ENCODE measurements at places on chromosomes 6 and 20.
A peak's percentile ranks its signal among the peaks of the same experiment; 100 is the strongest.

DNA sequence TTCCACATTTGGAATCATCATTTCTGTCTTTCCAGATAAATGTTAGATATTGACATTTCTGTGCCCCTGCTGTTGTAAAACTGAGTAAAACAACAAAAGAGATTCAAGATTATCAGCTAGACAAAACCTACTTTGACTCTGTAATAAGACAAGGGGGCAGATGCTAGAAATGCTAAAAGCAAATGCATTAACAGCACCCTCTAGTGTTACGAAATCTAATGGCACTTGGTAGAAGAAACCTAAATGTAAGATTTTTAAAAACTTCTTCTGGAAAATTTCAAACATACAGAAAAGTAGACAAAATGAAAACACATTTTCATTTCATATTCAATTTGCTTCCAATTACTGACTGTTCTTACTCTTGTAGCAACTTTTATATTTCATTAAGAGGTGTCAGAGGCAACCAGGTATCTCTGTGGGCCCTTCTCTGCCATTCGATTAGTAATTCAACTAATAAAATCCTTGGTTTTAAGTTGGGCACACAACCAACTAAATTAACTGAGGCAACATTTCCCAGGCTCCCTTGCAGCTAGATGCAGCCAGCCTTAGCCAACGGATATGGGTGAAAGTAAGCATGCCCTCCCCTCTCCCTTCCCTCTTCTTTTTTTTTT, 45.0 kb downstream of the SLC23A2 start:
- DNase-seq = peak; percentile 74

DNA sequence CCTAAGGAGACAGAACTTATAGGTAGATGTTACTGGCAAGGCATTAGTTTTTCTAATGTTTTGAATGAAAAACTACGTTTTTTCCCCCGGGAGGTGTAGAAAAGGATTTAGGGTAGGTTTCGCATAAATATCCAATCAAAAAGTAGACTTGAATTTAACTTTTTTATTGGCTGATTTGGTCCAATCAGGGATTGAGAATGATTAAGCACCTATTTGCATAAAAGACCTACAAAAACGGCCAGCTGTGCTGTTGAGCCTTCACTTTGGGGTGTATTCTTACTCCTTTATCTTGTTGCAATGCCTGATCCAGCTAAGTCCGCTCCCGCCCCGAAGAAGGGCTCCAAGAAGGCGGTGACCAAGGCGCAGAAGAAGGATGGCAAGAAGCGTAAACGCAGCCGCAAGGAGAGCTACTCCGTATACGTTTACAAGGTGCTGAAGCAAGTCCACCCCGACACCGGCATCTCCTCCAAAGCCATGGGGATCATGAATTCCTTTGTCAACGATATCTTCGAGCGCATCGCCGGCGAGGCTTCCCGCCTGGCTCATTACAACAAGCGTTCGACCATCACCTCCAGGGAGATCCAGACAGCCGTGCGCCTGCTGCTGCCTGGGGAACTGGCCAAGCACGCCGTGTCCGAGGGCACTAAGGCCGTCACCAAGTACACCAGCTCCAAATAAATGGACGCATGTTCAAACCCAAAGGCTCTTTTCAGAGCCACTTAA, 113.5 kb upstream of the BTN3A2 start:
- peak; percentile 88 for DNase-seq

GRCh38 chr6:6984585-6985366, 123.0 kb upstream of the RREB1 start:
- no peak for DNase-seq

GRCh38 chr6:46876126-46876525, 45.6 kb downstream of the ADGRF5 start:
- peak; percentile 94 for DNase-seq

DNA sequence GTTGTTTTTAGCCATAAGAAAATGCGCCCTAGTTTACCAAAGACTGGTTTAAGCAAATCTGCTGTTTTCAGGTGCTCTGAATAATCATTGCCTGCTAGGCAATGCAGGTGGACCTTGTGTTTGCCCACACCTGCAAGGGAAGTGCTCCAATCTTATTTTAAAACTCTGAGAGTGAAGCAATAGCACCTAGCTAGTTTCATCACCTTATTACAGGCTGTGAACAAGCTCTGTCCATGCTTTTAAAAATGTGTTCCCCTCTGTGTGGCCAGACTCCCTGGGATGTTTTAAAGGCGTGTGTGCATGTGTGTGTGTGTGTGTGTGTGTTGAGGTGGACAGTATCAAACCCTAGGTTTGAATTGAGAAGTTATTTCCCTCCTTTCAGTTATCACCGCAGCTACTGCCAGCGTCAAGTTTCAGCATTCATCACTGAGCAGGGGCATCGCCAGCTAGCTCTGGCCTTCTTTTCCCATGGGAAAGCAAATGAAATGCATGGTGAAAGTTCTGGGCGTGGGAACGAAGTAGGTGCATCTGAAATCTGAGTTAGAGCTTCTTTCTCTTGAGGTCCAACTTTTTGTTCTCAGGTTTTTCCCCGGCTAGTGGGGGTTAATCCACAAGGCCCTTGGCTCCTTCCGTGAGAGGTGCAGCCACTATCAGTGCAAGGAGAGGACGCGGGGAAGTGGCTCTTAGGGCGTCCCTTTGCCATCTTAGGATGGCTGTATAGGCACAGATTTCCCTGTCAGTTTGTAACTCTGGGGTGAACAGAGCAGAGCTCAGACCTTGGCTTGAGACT, 30.8 kb downstream of the DUSP22 start:
- DNase-seq = no peak

DNA sequence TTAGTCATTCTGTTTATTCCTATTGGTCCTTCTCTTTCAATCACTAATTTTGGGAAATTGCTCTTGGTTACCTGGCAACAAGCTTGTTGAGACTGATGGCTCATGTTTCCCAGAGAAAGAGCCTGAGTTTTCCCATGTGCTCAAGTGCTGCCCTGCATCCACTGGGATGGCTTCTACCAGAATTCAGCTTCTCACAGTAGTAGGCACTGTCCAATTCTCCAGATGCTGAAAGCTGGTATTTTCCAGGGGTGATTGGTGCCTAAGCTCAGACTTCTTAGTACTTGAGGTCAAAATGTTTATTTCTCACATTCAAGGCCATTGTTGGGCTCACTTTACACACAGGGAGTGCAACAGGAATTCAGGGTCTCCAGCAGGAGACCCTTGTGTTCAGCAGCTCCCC, 29.1 kb upstream of the SLC2A12 start:
- DNase-seq = no peak

DNA sequence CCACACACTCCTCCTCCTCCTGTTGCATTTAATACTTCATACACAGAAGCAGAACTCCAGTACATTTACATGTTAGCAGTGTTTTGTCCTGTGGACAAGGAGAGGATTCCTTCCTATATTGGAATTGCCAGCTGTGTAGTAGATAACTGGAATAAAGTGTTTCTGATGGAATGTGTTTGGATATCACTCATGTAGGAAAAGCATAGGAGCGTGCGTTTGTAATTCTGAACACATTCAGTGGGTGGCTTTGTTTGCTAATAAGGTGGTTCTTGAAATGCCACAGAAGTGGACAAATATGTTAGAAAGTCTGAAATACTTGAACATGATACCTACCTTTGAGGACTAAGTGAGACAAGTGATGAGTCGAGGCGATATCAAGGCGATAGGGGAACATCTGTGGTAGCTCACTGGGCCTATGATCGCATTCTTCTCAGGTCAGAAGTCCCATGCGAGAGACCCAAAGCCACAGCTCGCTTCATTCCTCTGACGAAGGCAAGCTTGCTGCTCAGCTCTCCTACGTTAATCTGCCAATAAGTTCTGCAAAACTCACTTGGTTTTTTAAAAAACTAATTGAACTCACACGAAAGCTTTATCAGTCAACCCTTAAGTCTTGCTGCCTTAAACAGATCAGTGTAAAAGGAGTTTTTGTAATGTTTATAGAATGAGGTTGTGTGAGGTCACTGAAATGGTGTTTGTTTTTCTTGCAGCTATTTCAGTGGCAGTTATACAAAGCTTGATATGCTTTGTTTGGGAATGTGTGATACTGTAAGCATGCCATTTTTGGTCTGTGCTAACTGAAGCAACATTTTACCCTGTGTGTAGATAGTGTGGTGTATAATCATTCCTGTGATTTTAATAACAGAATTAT, 159.9 kb downstream of the SOX4 start:
- DNase-seq = peak; percentile 44

DNA sequence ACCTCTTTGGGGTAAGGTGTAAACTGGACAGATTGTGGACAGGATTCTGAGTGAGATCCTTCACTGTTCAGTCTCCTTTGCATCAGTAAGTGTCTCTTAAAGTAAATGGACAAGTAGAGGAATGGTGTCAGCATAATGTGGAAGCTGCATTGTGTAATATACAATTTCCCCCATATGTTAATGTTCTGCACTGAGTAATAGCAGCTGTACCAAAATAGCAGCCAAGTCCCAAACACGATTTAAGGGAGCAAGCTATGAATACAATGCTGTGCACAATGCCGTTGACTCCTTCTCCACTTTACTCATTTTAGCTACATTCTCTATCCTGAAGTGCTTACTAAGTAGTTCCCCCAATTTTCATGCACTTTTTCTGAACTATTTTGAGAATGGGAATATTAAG, 21.1 kb upstream of the TRIM26 start:
- no peak for DNase-seq

GRCh38 chr6:6771964-6772363, 183.4 kb downstream of the LY86 start:
- DNase-seq = no peak

DNA sequence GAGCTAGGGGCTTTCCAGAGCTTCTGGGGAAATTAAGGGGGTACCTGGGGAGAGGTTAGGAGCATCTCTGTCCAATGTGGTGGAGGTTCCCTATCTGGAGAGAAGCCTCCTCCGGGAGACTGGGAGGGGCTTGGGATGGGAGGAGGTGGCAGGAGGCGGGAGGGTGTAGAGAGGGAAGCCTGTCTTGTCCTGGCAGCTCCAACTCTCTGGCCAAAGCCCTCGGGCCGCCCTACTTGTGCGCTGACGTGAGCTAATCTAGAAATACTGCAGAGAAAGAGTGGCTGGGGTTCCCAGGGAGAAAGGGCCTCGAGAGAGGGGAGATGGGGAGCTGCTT, 1.6 kb upstream of the SLC32A1 start:
- DNase-seq = no peak

DNA sequence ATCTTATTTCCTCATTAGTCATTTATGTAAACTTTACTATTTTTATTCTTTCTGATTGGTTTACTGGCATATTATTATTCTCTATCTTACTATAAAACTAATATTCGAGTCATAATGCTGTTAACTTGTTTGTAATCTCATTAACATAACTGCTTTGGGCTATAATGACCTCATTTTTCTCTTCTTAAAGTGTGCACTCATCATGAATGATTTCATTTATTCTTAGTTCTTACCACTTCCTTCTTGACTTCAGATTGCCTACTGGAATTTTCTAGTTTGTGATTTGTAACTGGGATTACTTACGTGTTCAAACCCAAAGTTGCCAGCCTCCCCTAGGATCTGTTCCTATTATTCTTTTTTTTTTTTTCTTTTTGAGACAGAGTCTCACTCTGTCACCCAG, 91.8 kb upstream of the TNFAIP3 start:
- no peak for DNase-seq

GRCh38 chr6:43740961-43741764, 28.8 kb upstream of the VEGFA start:
- DNase-seq = no peak

DNA sequence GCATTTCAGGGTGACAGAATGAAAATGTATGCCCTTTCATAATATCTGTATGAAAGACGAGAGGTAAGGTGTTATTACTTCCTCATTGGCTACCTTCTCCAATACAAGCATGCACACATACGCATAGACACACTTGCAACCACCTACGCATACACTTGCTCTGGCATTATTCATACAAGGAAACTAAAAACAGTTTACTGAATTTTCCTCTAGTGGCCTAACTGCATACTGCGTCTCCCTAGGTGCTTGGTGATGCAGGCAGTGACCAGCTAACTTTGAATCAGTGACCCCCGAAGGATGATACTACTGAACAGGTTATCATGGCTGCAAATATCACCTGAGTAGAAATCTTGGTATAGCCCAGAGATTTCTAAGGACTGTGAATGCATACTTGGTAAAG, 593.1 kb downstream of the PKHD1 start:
- no peak for DNase-seq

DNA sequence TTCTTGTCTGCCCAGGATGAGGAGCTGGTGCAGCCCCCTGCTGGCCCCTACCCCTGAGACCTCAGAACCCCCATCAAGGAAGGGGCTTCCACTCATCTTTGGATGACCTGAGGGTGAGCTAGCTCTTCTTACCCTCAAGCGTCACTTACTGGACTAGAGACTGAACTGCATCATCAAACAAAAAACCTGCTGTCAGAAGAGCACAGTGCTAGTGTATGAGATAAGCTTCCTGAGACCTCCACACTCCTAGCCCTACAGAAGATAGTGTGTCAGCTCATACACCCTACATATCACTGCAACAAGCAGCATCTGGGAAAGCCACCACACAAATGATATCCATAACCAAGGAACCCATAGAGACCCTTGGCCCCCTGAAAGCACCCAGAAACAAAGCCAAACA, 15.0 kb downstream of the SLC22A16 start:
- DNase-seq = no peak

DNA sequence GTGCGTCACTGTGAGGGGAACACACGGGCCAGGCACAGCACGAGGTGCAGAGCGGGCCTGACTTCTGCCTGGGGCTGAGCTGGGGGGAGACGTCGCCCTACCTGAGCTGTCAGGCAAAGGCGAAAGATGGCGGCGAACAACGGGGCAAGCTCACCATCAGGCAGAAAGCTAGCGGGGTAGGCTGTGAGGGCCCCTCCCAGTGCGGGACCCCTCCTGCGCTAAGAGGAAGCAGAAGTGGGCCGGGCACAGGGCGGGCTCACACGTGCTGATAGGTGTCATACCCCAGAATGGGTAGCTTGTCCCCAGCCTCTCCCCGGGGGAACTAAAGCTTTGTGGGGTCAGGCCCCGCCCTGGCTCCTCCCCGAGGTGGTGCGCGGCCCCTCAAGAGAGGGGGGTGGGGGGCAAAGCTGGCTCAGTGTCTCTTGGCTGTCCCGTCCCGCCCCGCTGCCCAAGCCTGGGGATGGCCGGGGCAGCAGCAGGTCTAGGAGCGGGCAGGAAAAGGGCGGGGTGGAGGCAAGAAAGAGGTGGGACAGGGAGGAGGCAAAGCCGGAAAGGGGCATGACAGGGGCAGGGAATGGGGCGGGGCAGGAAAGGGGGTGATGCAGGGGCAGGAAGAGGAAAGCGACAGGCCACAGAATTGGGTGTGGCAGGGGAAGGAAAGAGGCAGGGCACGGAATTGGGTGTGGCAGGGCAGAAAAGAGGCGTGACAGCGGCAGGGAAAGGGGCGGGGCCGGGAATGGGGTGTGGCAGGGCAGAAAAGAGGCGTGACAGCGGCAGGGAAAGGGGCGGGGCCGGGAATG, 14.7 kb downstream of the UCKL1 start:
- DNase-seq = no peak

- DNase-seq = no peak
Observed at GRCh38 chr6:135319819-135320218, 138.7 kb downstream of the MYB start.

GRCh38 chr20:51985013-51985415, 182.7 kb upstream of the SALL4 start:
- DNase-seq = peak; percentile 95

DNA sequence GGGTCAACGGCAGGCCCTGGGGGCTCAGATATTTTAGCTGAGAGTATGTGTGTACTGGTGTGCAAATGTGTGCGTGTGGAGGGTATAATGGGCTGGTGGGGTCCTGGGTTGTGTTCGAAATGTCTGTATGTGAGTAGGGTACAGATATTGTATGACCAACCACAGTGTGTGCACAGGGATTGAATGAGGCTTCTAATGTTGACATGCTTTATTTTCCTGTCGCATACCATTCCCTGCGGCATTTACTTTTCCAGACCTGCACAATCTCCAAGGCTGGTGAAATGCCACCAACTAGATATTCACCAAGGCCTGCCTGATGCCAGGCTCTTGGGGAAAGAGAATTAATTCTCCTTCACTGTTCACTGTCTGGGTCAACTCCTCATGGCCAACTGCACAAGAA, 441.4 kb upstream of the SULF2 start:
- no peak for DNase-seq

Measured in lung microvascular endothelial cell (primary cell).